GM06990 (cell line): ENCODE measurements at places on chromosomes 5 and 9.

DNA sequence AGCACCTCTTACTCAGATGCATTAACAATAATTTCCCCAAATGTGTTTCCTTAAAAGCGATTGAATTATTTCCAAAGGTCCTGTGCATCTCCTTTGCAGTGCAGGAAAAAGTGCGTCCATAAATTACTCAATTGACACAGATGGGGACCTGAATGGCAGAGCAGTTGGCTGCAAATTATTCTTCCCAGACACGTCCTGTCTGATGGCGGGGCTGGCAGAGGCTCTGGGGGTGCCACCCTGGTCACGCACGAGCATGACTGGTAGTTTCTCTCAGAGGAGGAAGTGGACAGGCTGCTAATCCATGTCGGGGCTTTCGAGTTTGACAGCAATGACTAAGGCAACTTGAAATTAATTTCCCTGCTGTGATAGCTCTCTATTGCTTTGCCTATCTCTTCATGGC lies 264.8 kb upstream of the BRINP1 start:
- DNase-seq: no peak

DNA sequence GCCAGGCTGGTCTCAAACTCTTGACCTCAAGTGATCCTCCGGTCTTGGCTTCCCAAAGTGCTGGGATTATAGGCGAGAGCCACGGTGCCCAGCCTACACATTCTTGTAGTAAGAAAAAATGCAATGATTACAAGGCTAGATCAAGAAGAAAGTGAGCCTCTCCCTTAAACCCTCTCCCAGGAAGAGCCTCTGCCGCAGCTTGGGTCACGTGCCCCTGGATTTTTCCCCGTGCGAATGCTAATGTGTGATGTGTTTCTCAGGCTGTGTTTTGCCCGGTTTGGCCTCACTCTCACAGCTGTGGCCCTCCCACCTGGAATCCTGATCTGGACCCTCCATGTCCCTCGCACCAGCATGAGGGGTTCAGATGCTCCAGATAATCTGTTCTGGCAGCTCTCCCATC lies 6.9 kb downstream of the PLPP7 start:
- no peak for DNase-seq

DNA sequence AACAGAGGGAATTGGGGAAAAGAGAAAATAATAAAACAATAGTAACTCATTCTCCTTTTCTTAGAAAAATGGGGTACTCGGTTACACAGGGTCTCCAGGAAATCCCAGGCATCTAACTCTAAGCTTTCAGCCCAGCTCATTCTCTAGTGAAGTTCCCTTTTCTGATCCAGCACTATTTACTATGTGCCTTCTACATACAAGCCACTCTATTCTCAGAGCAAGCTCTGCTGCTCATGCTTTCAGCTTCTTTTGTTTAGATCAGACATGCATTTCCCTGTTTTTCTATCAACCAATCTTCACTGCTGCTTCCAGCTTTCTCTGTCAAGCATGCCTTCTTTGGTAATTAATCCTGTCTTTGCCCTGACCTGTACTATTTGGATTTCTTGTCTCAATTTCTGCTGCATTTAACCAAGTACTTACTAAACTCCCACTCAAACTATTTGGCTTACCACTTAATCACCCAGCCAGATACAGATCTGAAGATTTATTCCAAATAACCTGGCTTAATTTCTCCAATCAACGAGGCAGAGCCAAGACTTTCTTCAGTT lies 25.3 kb downstream of the OSMR start:
- no peak for DNase-seq

DNA sequence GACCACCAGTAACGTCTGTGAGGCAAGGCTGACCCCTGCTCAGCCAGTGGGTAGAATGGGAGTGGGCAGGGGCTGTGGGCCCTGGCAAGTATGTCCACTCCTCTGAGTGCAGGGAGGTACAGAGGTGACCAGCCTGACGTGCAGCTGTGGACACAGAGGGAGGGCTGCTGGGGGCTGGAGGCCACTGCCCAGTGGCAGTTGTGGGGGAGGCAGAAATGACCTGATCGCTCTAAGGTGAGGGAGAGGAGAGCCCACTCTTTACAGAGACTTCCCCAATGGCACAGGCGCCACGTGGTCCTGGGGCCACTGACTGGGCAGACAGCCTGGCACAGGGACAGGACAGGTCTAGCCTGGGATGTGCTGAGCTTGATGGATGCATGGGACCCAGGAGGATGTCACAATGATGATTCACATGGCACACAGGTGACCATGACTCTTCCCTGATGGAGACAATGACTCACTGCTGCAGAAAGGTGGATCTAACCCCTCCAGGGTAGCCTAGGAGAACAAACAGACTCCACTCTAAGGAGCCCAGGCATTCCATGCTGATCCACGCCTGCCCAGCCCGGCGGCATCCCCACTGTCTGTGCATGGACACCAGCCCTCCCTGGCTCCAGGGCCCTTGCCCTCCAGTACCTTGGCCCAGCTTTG lies 7.7 kb downstream of the LPCAT1 start:
- DNase-seq: no peak

DNA sequence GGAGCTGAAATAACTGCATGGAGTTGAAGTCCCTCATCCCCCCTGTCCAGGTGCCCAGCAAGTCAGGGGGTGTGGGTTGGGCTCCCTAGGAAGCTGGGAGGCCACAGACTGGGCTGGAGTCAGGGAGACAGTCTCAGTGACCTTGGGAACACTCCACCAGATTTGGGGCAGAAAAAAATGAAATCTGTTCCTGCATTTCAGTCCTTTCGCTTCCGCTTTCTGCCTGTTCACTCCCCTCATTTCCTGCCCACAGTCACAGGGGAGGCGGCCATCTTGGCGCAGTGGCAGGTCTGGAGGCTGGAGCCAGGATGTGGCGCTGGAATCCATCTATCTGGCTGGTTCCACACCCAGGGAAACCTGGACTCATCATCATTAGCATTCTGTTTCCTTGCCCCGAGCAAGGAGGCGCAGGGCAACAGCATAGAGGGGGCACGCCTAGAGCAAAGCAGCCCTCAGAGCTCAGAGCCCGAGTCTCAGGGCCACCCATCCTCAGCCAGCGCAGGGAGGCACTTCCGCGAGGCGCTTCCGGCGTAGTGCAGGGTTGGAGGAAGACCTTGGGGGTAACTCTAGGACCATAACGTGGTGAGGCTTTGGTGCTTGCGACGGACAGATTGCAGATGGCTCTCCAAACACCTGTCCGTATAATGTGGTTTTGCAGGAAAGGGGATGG lies 86.2 kb upstream of the HSPA9 start:
- no peak for DNase-seq

DNA sequence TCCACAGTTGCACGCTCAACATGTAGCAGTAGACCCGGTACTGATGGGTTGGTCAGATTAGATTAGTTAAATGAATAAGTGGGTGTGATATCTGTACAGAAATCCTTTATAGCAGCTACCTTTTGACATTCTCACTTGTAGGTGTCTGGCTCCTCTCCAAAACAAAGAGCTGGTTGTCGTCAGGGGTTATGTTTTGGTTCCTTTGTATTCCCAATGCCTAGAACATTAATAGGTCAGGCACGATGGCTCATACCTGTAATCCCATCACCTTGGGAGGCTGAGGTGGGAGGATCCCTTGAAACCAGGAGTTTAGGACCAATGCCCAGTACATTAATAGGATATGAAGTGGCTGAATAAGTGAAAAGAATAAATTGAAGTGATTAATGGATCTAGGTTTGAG lies 182.1 kb downstream of the SNCAIP start:
- DNase-seq: no peak

GRCh38 chr5:170220191-170220590 lies 12.6 kb upstream of the C5orf58 start:
- DNase-seq: no peak

GRCh38 chr5:178560911-178561310 lies 29.3 kb downstream of the COL23A1 start:
- DNase-seq: no peak

GRCh38 chr5:76526950-76527583 lies 96.1 kb downstream of the F2RL2 start:
- DNase-seq: no peak
